ENCODE measurements at places on chromosomes 4 and X.

DNA sequence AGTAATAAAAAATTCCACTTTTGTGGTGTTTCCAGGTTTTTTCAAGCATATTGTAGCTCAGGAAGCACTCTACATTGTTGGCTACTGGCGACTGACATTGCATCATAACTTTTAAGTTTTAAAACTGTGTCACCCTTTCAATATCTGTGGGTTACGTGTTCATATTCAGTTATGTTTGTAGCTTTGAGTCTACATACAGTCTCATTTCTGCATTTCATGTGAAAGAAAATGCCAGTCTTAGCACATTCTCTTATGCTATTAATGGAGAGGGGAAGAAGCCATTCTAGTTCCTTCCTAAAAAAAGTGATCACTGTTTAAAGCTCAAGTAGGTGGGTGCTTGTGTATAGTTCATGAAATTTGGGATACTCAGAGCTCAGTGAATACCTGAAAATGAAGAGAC is 38.1 kb downstream of the DIAPH2 start:
- DNase-seq = no peak

GRCh38 chr4:25938366-25938765 is 24.3 kb downstream of the SMIM20 start:
- no peak for DNase-seq

DNA sequence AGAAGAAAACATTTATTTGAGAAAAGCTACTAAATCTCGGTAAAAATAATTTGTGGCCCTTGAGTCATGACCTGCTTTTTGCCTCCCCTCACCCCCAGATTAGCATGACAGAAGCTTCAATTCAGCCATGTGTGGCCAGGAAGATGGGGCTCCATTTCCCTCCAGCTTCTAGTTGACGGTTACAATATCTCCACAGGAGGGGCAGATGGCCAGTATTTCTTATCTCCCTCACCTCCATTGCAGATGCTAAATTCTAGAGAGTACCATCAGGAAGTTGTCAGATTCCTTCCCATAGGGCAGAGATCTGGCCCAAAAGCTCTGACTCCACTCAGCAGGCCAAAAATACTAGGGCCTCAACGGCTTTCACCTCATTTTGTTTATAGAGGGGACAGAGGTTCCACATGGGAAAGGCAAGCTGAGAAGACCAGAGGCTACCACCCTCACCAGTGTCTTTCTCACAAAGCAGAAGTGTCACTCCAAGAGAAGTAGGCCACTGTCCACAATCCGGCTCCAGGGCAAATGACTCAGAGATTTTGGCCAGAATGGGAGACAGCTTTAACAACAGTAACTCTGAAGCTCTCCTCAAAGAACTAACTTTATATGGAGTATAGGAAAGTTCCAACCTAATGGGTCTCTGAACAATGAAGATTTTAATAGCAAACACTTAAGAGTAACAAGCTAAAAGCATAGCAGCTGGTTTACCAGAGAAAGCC is 108.3 kb downstream of the TBC1D19 start:
- DNase-seq = no peak

- DNase-seq = no peak
Observed at GRCh38 chrX:3295731-3296130, 50.7 kb downstream of the MXRA5 start.

DNA sequence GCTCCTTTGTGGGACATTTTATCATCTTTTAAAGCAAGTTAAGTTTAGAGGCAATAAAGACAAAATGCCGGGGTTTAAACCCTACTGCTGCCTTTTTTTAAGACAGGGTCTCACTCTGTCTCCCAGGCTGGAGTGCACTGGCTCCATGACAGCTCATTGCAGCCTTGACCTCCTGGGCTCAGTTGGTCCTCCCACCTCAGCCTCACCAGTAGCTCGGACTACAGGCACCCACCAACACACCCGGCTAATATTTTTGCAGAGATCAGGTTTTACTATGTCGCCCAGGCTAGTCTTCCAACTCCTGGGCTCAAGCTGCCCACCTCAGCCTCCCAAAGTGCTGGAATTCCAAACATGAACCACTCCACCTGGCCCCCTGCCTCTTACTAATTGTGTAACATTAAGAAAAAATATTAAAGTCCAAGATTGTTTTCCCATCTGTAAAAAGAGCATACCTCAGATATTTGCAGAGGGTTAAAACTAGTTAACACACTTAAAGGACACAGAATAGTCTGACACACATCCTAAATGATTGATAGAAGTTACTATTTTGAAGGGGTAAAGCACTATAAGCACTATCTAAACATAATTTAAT is 9.8 kb downstream of the HNRNPD start:
- DNase-seq = no peak

DNA sequence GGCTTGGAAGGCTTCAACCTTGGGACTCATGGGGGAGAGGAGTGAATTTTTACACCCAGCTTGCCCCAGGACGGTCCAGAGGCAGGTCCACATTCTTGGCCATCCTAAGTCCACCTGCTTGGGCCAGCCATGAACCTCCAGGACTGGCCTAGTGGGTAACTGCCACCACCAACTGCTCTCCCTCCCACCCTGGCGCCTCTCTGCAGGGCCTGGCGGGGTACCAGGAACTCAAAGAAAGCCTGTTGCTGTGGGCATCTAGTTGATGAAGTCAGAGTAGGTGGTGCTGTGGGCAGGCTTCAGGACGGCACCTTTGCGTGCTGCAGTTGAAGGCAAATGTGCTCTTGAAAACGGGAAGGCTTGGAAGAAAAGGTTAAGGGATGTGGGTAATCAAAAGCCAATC is 12.0 kb downstream of the BCOR start:
- no peak for DNase-seq

- DNase-seq = no peak
Observed at GRCh38 chr4:72286185-72286584, 254.4 kb downstream of the NPFFR2 start.

- DNase-seq = no peak
Observed at GRCh38 chr4:132910229-132910748, 238.8 kb upstream of the PCDH10 start.

- DNase-seq = no peak
Observed at GRCh38 chrX:46642145-46642544, 68.6 kb downstream of the CHST7 start.

- no peak for DNase-seq
Observed at GRCh38 chr4:97396097-97396496, 747.2 kb downstream of the STPG2 start.

GRCh38 chr4:183639291-183639690 is 19.7 kb downstream of the RWDD4 start:
- no peak for DNase-seq

- no peak for DNase-seq
Observed at GRCh38 chr4:42391981-42392380, 5.3 kb upstream of the SHISA3 start.

GRCh38 chr4:107349266-107349665 is 313.2 kb upstream of the DKK2 start:
- no peak for DNase-seq

- DNase-seq = peak; percentile 14
Observed at GRCh38 chrX:78029663-78030062, 60.2 kb upstream of the PGAM4 start.

Measured in GM10248 (cell line).